ENCODE measurements at places on chromosomes 1 and 21.

DNA sequence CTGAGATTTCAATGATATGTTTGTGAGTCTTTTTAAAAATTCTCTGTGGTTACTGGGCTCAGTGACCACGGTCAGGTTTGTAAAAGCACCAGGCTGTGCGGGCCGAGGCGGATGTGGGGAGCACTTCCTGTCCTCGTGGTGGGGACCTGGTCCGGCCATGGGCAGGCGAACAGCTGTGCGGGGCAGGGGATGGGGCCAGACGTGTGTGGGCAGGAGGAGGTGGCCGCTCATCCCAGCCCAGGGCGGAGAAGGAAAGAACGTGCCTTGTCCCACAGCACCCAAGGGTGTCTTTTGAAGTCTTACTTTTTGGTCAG is 5.2 kb upstream of the OXCT2 start:
- DNase-seq: no peak

DNA sequence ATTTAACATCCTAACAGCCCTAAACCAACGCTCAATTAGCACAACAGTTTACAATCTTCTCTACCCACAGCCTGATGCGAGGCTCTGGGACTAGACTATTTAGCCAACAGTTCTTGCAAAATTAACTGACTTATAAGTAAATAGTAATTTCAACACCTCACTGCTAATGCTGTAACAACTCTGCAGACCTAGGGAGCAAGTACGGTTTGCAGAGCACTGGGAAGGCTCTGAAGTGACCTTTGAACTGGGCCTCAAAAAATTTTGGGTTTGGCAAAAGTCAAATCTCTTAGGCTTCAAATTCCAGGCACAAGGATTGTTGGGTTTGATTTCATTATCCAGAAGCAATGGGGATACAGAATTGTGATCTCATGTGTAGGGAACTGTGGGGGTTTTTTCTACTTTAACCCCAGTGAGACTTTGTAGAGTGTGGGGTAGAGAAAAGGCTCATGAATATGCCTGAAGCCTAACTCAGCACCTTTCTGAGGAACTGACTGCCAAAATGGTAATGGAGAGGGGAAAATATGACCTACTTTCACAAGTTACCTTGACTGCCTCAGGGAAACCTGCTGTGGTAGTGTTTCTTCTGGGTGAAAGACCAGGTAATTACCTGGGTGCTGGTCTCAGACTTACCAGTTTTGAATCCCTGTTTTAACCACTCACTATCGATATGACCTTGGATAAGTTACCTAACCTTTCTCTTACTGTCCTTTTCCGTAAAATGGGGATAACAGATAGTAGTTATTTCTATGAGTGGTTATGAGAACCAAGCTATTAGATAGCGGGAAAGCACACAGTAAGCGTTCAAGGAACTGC is 889 bp upstream of the TXLNA start:
- no peak for DNase-seq

GRCh38 chr1:19087737-19088594 is 122.1 kb downstream of the UBR4 start:
- DNase-seq: no peak

GRCh38 chr1:84289169-84289785 is 12.2 kb upstream of the SAMD13 start:
- DNase-seq: no peak

DNA sequence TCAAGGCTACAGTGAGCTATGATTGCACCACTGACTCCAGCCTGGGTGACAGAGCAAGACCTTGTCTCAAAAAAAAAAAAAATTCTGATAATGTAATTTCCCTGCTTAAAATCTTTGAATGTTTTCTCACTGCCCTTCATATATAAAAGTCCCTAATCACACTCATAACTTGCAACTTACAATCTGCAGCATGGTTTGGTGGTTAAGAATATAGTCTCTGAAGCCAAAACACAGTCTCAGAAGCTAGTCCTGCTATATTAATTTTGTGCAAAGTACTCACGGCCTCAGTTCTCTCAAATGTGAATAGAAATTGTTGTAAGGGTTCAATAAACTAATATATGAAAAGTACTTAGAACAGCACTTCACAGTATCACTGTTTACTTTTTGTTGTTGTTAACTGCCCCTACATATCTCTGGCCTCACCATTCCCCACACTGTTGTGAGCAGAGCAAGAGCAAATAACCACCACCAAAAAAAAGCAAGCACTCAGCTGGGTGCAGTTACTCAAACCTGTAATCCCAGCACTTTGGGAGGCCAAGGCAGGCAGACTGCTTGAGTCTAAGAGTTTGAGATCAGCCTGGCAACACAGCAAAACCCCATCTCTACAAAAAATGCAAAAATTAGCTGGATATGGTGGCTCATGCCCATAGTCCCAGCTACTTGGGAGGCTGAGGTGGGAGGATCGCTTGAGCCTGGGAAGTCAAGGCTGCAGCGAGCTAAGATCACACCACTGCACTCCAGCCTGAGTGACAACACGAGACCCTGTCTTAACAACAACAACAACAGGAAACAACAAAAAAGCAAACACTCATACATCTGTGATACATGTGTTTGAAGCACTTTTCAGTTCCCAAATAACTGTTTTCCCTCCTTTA is 22.4 kb downstream of the ASH1L start:
- no peak for DNase-seq

DNA sequence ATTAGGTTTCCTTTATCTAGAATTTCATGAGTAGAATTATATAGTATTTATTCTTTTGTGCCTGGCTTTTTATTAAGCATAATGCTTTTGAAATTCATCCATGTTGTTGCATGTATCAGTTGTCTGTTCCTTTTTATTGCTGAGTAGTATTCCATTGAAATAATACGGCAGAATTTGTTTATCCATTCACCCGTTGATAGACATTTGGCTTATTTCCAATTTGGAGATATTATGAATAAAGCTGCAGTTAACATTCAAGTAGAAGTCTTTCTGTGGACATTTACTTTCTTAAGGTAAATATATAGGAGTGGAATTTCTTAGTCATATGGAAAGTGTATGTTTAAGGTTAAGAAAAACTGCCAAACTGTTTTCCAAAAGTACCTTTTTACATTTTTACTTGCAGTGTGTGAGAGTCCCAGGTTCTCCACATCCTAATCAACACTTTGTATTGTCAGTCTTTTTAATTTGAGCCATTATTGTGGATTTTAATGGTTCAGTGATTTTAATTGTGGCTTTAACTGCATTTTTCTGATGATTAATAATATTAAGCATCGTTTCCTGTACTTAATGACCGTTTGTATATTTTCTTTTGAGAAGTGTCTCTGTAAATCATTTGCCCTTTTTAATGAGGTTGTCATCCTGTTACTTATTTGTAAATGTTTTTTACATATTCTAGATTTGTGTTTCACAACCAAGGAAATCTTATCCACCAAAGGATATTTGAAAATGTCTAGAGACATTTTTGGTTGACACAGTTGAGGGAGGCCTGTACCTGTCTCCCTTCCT is 22.7 kb downstream of the KCTD3 start:
- DNase-seq: no peak

DNA sequence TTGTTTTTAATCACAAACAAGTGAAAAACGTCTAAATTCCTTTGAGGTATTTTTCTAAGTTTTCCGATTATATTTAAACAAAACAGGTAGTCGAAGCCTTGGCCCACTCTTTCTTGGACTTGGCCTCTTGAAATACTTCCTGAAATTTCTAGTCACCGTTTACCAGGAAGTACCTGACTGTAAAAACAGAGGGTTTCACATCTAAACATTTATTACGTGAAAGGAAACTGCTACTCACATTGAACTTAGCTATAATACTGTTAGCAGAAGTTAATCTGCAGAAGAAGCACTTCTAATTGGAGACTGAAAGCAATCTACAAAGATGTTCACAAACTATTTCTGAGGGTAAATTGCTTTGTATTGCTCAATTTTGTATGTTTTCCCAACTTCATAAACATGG is 526.0 kb upstream of the ADGRL4 start:
- no peak for DNase-seq
